ENCODE measurements at places on chromosomes 2 and 18.

- DNase-seq, result no peak
Observed at GRCh38 chr2:127080226-127080937, 26.6 kb downstream of the BIN1 start.

- DNase-seq, result no peak
Observed at GRCh38 chr2:53739032-53739431, 28.6 kb upstream of the CHAC2 start.

DNA sequence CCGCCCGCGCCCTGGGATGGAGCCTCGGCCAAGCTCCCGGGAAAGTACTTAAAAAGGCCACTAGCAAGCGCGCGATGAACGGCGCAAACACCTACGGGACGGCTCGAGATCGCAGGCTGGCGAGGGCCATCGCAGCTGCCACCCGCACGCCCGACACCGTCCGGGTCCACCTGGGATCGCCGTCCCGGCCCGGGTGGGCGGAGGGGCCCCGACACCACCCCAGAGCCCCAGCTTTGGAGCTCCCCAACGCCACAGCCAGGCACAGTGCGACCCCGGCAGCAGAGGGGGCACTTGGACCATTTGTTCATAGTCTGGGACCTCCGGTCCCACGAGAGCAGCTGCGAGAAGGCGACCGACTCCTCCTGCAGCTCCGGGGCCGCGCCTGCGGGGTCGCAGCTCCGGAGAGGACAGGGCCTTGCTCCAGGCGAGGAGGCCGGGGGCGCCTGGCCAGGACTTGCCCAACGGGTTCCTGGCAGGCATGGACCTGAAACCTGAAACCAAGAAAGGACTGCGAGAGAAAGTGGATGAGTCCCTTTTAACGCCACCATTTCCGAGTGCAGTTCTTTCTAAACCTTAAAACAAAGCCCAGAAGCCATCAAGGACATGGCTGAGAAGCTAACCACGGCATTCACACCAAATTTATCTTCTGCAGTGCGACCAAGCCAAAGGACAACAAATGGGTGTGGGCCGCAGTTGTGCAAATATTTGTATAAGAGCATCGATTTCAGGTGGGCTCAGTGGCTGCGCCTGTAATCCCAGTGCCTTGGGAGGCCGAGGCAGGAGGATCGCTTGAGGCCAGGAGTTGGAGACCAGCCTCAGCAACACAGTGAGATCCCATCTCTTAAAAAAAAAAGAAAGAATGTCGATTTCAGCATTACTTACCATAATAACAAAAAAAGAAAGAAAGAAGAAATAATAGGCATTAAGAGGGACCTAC, 54.0 kb upstream of the IMP4 start:
- DNase-seq, result no peak

GRCh38 chr18:13035249-13035914, 44.2 kb downstream of the CEP192 start:
- no peak for DNase-seq

GRCh38 chr2:32262105-32262504, 2.6 kb downstream of the NLRC4 start:
- no peak for DNase-seq

DNA sequence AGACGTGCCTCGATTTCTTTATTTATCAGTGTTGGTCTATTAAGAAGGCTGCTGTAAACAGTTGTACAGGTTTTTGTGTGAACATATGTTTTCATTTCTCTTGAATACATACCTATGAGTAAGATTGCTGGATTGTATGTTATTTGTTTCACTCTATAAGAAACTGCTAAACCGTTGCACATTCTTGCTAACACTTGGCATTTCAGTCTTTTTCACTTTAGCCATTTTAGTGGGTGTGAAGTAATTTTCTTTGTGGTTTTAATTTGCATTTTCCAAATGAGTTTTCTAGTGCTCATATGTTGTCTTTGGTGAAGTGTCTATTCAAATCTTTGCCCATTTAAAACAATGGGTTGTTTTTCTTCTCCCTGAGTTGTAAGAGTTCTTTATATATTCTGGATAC, 221.5 kb upstream of the SMAD7 start:
- no peak for DNase-seq

All from NCI-H524 (cell line).